Left hindlimb (tissue), 1 donor: ENCODE measurements at places on chromosomes 11 and 22.

DNA sequence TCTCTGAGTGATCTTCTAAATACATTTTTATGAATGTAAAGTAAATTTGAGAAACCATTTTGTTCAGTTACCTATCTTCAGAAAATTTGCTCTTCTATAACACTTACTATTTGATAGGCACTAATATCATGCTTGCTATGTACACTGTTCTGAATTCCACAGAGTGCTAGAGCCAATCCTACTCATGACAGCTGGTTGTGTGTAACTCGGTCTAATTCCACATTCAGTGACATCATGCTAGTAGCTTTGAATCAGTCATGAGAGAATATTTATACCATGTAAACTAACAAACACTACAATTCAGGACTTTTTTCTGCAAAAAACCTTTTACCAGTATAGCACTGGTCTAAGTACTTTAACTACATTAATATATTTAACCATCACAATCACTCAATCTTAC, 902.9 kb downstream of the DLG2 start:
- DNase-seq, result no peak

- DNase-seq, result no peak
Observed at GRCh38 chr11:127044535-127044934, 44.0 kb upstream of the KIRREL3 start.

DNA sequence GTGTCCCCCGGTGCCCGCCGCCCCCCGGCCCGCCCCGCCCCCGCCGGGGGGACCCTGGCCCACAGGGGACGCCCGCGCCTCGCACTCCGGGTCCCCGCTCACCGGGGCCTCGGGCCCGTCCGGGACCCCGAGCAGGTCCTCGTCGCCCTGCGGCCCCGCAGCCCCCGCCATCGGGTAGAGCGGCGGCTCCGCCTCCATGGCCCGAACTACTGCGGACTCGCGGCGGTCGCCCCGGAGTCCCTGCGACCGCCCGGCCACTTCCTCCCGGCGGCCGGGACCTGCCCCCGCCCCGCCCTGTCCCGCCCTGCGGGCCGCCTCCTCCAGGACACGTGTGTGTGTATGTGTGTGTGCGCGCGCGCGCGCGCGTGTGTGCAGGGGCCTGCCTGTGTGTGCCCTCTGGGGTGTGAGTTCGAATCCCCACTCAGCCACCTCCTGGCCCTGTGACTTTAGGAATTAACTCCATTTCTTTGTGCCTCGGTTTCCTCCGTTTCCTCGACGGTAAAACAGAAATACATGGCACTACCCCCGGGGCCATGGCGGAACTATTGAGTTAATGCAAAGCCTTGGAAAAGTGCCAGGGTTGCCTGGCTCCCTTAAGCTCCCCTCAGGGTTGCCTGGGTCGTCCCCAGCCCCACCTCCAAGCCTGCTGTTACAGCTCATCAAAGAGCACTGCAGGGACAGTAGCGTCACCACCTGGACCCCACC, at the start of gene UNC93B1:
Gene UNC93B1, minus strand, starts transcription at position 252 of the 705 bp plus-strand sequence. Its CDS starts 54 bp downstream, at position 198.
- DNase-seq, result peak; percentile 84

GRCh38 chr11:105183426-105183825, 43.9 kb upstream of the CARD18 start:
- DNase-seq, result no peak

- DNase-seq, result no peak
Observed at GRCh38 chr11:123159183-123159857, 35.7 kb downstream of the CLMP start.

DNA sequence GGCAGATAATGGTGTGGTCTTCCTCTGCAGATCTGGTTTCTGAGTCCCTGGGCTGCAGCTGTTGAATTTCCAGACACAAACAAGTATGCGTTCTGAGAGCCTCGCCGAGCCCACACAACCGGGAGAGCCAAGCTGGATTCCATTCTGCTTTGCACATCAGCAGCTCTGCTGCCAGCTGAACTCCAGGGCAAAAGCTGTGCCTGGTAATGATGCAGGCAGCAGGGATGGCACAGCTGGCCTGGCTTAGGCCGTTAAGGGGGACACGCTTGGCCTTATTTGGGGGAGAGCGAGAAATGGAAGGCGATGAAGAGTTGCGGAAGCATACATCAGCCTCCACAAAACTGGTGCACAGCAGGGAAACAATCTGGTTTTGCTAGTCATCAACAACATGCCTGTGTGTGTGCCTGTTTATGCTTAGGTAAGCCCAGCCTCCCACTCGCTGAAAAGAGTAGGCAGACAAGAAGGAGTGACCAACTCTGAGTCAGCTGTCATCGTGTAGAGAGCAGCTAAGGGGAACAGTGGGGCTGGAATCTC, 25.1 kb downstream of the ADAMTS8 start:
- DNase-seq, result peak; percentile 81

DNA sequence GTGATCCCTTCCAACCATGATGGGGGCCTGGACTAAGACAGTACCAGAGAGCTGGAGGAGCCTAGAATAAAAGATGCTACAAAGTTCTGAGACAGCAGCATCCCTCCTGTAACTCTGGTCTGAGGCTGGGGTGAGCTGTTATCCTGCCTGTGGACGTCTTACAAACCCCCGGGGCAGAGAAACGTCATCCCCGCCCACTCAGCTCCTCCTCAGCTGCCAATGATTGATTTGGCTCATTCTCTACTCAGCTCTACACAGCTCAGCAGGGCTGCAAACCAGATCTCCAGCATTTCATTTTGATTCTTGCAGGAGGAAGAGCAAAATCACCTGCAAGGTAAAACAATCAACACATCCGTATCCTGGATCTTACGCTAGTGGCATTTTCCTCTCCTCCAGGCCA, 55.5 kb downstream of the CSNK2A3 start:
- no peak for DNase-seq

DNA sequence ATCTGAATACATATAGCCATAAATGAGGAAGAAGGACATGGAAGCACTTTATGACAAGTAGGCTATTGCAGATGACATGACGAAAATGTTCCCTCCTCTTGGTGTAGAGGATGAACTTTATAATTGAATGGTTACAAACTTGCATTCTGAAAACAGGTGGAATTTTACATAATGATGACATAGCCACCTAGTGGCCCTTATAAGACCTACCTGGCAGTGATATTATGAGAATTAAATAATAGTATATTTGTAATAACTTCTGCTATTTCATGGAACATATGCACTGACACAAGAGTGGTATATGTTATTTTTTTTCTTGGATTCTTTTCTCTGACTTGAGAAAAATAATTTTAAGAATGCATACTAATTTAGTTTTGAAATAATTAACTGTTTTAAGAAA, 22.9 kb downstream of the TRIM22 start:
- DNase-seq, result no peak

DNA sequence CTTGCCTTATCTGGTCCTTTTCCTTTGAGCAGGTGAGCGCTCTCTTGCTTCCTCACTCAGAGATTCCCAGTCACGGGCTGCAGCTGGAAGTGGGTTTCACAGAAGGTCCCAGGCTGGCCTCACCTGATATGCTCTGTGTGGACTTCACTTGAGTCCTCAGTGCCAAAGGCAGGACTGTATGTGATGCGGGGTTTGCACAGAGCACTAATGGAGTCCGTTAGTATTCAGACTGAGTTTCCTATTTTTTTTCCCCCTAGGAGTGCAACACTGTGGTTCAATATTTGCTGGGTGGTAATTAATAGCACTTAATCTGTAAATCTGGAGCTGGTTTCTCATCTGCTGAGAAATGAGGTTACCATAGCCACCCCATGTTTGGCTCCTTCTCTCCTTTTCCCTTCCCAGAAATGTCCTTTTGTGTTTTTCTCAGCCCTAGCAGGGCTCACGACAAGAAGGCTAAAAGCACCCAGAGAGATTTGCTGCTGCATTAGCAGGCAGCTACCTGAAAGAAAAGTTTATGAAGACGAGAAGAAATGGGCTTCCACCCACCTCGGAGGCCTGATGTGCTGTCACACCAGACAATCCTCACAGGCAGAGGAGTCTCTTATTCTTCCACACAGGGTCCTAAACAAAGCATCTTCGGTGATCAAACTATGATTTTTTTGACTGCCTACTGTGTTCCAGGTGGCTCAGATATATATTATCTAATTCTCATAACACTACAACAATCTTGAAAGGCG, 262.1 kb downstream of the KIRREL3 start:
- DNase-seq, result no peak

DNA sequence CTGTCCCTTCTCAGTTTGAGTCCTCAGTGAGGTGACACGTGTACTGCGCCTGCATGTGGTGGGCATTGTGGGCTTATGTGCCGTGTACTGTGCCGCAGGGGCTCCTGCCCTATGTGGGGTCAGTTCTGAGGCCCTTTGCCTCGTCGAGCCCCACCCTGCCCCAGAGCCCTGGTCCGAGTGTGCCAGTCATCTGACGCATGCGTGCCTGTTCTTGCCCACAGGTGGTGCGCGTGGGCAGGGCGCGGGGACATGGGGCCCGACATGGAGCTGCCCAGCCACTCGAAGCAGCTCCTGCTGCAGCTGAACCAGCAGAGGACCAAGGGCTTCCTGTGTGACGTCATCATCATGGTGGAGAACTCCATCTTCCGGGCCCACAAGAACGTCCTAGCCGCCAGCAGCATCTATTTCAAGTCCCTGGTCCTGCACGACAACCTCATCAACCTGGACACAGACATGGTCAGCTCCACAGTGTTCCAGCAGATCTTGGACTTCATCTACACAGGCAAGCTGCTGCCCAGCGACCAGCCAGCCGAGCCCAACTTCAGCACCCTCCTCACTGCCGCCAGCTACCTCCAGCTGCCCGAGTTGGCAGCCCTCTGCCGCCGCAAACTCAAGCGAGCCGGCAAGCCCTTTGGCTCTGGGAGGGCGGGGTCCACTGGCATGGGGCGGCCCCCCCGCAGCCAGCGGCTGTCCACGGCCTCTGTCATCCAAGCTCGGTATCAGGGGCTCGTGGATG, 22.3 kb upstream of the TMEM191C start:
- peak; percentile 44 for DNase-seq

DNA sequence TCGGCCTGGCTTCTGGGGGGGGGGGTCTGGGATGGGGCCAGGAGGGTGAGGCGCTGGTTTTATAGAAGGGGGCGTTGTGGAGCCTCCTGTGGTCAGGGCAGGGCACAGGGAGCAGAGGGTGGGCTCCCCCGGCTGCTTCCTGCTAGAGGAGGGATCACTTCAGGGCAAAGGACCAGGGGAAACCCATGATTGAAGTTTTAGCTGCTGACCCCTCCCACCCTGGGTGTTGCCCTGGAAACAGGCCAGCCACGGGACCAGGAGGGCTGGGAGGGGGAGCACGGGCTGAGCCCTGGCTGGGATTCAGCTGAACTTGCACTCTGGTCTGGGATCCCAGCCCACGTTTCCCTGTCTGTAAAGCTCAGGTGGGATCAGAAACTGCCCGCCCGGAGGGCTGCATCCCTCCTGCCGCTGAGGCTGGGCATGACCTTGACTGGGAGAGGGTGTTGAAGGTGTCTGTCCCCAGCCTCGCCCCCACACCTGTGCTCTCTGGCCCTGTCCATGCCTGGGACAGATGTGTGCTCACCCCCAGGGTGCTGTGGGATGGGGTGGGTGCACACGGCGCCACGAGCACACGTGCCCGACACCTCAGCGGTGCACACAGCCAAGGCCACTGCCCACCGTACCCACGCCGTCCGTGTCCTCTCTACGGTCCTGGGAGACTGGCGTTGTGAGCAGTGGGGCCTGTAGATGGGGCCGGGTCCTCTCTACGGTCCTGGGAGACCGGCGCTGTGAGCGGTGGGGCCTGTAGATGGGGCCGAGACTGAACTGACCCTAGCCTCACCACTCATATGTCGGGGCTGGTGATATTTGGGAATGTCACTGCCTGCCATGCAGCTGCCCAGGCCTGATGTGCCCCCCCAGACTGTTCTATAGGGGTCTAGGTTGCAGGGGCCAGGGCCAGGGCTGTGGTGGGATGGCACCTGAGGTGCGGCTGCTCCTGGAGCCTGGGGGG, 2.3 kb downstream of the TSPAN4 start:
- DNase-seq, result peak; percentile 97

- DNase-seq, result peak; percentile 2
Observed at GRCh38 chr11:69881467-69882269, 62.5 kb upstream of the FGF3 start.

DNA sequence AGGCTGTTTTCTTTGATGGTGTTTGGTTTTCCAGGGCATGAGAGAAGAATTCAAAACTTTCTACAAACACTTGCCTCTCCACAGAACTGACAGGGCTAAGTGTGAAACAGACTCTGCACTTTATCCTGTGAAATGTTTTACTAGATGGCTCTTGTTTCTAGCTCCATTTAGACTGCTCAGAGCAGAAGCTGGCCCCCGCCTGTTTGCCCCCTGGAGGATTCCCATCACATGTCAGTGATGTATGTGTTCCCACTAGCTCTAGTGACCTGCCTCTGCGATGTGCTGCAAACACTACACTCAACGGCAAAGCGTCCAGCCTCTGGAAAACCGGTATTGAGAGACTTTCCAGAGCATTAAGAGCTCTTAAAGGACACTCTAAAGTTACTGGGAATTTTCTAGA, 41.4 kb upstream of the PCF11 start:
- no peak for DNase-seq

DNA sequence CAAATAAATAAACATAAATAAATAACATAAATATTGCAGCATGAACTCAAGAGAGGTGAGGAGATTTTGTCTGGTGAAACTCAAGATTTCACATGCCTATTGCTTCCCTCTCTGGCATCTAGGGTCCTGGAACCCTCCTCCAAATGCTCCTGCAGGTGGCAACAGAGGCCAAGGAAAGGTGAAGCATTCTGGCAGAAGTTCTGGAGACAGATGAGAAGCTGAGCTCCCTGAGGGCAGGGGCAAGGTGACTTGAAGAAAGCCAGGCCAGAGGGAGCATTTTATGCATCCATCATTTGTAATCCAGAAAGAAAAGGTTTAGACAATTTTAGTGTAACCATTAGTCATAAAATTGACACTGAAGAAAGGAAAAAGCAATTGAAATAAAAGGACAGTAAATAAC, 64.9 kb downstream of the ENDOD1 start:
- no peak for DNase-seq

DNA sequence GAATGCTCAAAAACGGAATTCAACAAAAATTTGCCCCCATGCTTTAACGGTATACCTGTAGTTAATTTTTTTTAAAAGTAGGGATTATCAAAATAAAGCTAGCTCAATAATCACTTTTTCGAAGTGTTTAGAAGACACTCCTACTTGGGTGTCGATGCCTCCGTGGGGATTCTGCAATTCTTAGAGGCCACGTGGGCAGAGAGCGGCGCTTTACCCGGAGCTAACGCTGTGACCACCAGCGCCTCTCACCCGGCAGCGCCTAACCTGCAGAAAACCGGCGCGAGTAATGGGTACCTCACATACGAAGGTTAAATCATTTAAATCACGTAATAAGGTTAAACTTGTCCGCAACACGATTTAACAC, 583 bp downstream of the TAF1D start:
- peak; percentile 57 for DNase-seq

DNA sequence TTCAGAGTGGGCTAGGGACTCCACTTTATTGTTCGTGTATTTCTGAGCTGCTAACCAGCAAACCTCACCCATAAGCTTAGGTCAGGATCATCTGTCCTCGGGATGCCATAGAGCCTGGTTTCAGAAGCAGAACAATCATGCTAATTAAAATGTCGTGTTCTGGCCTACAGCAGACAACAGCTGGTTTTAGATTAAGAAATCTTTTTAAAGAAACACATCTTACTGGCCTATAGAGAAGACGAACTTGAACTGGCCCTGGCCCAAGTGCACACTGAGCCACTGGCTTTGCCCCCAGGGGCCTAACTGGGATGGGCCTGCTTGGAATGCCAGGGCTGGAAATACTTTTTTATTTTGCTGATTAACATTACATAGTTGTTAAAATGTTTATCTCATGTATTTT, 63.2 kb downstream of the ALX4 start:
- DNase-seq, result no peak

GRCh38 chr11:27757953-27758352, 57.7 kb upstream of the BDNF start:
- peak; percentile 40 for DNase-seq

GRCh38 chr11:43577566-43578264, 102.8 kb upstream of the HSD17B12 start:
- no peak for DNase-seq

GRCh38 chr22:24972369-24972768, 19.9 kb downstream of the KIAA1671 start:
- DNase-seq, result no peak
